Pancreas (tissue), 10 donors: ENCODE measurements at places on chromosomes 7 and 10. TPM values are rescaled to one million over a fixed set of nuclear protein-coding genes. Genes with fewer than 3 reads are reported as not detected.

DNA sequence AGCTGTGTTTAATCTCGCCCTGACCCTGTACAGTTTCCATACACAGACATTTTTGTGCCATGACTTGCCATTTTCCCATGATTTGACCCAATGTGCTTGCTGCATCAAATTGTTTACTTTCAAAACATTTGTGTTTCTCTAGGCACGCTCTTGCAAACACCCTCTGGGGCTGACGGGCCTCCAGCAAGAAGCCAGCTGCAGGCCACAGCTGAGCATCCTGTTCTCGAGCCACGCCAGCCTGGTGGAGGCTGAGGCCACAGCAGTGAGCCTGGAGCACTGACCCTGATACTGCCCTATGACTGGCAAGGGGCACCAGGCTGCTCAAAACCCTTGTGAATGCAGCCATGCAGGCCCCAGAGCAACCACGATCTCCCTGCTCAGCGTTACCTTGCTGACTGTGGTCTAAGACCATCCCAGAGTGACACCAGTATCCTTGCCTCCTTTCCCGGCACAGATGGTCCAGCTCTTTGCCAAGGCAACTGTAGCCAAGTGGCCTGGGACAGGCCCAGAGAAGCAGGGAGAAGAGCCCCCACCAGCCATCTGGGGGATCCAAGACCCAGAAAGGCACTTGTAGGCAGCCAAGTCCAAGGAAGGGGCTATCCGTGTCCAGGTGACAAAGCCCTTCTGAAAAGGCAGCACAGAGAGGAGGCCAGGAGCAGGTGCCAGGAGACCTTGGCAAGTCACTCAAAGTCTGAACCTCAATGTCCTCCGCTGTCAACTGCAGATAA, 78.5 kb downstream of the OAT start:
- no peak overlapping the region for H3K27ac ChIP-seq
- DNase-seq = no peak
- no peak overlapping the region for H3K4me3 ChIP-seq
- no peaks in the 10 kb centered on the region for H3K4me1 ChIP-seq
- no peaks in the 10 kb centered on the region for H3K27me3 ChIP-seq
- no peaks in the 10 kb centered on the region for H3K36me3 ChIP-seq

- no peak overlapping the region for H3K27ac ChIP-seq
- DNase-seq = no peak
- no peaks in the 10 kb centered on the region for H3K4me1 ChIP-seq
Measured at GRCh38 chr10:48901319-48901718, 38.3 kb downstream of the LRRC18 start.

GRCh38 chr10:93703066-93703465, 674 bp upstream of the FRA10AC1 start:
- peak overlapping the region; percentile 51 for H3K27ac ChIP-seq
- H3K4me1 ChIP-seq = no peaks in the 10 kb centered on the region
- H3K4me3 ChIP-seq = peak overlapping the region; percentile 67
- no peaks in the 10 kb centered on the region for H3K27me3 ChIP-seq
- H3K36me3 ChIP-seq = no peaks in the 10 kb centered on the region

DNA sequence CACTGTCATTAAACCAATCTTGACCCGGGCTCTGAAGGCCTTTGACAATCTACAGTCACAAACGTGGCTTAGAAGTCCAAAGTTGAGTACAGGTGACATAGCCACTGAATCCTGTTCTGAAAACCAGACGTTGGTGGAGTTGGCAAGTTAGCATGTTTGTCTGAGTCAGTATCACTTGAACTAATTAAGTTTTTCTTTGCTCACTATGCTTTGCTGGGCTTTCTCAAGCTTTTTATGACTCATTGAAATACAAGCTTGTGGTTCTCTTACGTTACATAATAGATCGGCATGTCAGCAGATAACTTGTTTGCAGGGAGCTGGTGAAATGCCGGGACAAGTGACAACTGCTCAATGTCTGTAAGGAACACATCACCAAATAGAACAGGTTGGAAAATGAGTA, 53.8 kb downstream of the ARL5B start:
- H3K4me1 ChIP-seq = no peaks in the 10 kb centered on the region

DNA sequence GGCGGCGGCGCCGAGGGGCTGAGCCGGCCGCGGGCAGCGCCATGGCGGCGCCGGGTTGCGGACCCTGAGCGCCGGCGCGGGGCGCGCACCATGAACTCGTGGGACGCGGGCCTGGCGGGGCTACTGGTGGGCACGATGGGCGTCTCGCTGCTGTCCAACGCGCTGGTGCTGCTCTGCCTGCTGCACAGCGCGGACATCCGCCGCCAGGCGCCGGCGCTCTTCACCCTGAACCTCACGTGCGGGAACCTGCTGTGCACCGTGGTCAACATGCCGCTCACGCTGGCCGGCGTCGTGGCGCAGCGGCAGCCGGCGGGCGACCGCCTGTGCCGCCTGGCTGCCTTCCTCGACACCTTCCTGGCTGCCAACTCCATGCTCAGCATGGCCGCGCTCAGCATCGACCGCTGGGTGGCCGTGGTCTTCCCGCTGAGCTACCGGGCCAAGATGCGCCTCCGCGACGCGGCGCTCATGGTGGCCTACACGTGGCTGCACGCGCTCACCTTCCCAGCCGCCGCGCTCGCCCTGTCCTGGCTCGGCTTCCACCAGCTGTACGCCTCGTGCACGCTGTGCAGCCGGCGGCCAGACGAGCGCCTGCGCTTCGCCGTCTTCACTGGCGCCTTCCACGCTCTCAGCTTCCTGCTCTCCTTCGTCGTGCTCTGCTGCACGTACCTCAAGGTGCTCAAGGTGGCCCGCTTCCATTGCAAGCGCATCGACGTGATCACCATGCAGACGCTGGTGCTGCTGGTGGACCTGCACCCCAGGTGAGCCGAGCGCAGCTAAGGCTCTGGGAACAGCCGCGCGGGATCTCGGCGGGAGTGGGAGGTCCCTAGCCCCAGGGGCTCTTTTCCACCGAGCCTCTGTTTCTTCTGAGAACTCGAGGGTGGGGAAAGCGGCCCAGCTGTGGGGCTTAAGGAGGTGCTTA, at the start of gene GPR26:
TSS of gene GPR26 (plus strand) at position 38 of the 919 bp plus-strand sequence. CDS start at position 91, 53 bp downstream.
- H3K27me3 ChIP-seq = no peaks in the 10 kb centered on the region
- no peaks in the 10 kb centered on the region for H3K4me1 ChIP-seq
- no peak for DNase-seq
- H3K36me3 ChIP-seq = no peaks in the 10 kb centered on the region
- H3K4me3 ChIP-seq = no peak within 1 kb of the TSS

The ECHS1 gene
- 34.1 TPM for total RNA-seq

- H3K36me3 ChIP-seq = no peaks in the 10 kb centered on the region
- H3K4me1 ChIP-seq = no peaks in the 10 kb centered on the region
- no peaks in the 10 kb centered on the region for H3K27me3 ChIP-seq
- no peak for DNase-seq
Measured at GRCh38 chr7:150631866-150632864, at the start of gene GIMAP6. Gene GIMAP6, minus strand, starts transcription at chr7:150632385. Its CDS starts 2,243 bp downstream, at chr7:150630142.

The PPP2R2D gene
- total RNA-seq = 25.5 TPM

GRCh38 chr10:36676756-36677430, 448.5 kb upstream of the ANKRD30A start:
- H3K36me3 ChIP-seq = no peaks in the 10 kb centered on the region
- H3K4me3 ChIP-seq = no peak overlapping the region
- no peaks in the 10 kb centered on the region for H3K4me1 ChIP-seq
- no peak overlapping the region for H3K27ac ChIP-seq

DNA sequence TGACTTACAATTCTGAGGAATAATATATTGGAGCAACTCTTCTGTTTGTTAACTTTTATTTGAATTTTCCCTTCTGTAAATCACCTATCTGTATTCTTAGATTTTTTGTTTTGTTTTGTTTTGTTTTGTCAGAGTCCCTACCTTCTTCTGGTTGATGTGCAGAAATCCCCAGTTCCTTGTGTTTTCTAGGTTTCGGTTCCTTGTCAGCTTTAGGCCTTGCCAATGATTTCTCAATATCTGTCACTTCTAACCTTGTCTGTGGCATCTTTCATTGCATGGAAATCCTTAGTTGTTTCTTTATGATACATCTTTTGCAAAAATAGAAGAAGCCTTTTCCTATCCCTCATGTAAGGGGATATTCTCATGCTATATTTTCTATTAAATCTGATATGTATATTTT, 21.7 kb upstream of the ST8SIA6 start:
- H3K27me3 ChIP-seq = no peaks in the 10 kb centered on the region

GRCh38 chr7:155815332-155816191, 3.3 kb upstream of the SHH start:
- peaks cover 3% of the 10 kb centered on the region for H3K27me3 ChIP-seq
- no peak overlapping the region for H3K27ac ChIP-seq
- no peaks in the 10 kb centered on the region for H3K36me3 ChIP-seq
- peak; percentile 91 for DNase-seq
- no peak overlapping the region for H3K4me3 ChIP-seq

GRCh38 chr7:75743455-75743859, 4.7 kb upstream of the HIP1 start:
- no peaks in the 10 kb centered on the region for H3K36me3 ChIP-seq
- no peaks in the 10 kb centered on the region for H3K4me1 ChIP-seq
- H3K4me3 ChIP-seq = no peak overlapping the region
- H3K27me3 ChIP-seq = no peaks in the 10 kb centered on the region

DNA sequence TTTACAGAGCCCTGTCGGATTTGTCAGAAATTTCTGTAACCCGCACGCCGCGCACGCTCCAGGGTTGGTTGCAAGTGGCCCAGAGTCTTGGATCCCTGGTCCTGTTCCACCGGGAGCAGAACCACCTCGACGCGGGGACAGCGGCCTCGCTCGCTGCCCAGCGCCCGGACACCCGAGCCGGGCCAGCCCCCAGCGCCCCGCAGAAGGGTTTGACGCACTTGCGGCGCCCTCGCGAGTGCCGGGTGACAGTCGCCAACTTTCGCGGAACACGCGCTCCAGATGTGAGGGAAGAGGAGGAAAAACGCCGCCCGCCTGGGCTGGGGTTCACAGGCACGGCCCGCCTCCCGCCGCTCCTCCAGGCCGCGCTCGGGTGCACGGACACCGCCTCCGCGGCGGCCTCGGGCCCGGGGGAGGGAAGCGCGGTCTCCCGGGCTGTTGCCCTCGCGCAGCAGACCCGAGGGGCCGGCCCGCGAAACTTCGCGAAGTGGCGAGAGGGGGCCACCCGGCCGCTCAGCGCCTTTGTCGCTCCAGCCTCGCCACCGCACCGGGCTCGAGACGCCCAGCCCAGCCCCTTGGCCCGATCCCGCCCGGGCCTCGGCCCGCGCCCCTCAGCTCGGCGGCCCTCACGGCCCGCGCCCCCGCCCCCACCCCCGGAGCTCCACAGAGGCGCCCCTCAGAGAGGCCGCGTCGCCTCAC, 514 bp downstream of the RNF216 start:
- peak overlapping the region; percentile 83 for H3K27ac ChIP-seq
- H3K4me1 ChIP-seq = no peaks in the 10 kb centered on the region
- peak; percentile 52 for DNase-seq
- no peaks in the 10 kb centered on the region for H3K36me3 ChIP-seq
- peak overlapping the region; percentile 73 for H3K4me3 ChIP-seq

DNA sequence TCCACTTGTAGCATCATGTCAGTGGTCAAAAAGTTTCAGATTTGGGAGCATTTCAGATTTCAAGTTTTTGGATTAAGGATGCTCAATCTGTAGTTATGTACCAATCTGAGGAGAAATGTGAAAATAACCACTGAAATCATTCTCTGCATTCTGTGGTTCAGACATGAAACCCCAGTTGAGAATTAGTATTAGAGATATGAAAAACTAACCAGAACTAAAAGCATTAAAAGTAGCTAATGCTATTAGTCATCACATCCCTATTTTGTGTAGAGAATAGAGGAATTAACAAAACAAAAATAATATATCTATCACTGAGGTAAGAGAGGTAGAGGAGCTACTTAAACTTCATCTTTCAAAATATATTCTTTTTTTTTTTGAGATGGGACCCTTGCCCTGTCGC, 28.0 kb downstream of the MICU1 start:
- H3K4me1 ChIP-seq = no peaks in the 10 kb centered on the region
- no peak overlapping the region for H3K27ac ChIP-seq
- DNase-seq = no peak
- H3K4me3 ChIP-seq = no peak overlapping the region
- H3K27me3 ChIP-seq = no peaks in the 10 kb centered on the region

The OR2A5 gene
- total RNA-seq = not detected

DNA sequence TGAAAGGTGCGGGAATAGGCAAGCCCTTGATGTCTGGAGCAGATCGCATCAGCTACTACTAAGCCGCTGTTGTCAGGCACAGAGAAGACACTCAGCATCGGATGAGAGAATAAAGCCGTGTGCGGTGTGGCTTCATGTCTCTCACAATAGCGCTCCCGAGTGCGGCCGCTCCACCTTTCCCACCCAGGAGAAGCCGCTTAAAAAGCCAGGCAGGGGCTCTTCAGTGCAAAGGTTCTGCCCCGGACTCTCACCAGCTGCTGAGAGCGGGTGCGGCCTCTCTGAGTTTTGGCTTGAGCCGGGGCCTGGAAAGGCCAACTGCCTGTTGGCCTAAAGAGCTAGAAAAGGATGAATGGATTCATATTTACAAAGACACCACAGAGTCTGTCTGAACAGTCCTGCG, 600.6 kb downstream of the DNAJB6 start:
- no peak for DNase-seq
- no peak overlapping the region for H3K4me3 ChIP-seq
- no peaks in the 10 kb centered on the region for H3K27me3 ChIP-seq
- no peaks in the 10 kb centered on the region for H3K36me3 ChIP-seq

DNA sequence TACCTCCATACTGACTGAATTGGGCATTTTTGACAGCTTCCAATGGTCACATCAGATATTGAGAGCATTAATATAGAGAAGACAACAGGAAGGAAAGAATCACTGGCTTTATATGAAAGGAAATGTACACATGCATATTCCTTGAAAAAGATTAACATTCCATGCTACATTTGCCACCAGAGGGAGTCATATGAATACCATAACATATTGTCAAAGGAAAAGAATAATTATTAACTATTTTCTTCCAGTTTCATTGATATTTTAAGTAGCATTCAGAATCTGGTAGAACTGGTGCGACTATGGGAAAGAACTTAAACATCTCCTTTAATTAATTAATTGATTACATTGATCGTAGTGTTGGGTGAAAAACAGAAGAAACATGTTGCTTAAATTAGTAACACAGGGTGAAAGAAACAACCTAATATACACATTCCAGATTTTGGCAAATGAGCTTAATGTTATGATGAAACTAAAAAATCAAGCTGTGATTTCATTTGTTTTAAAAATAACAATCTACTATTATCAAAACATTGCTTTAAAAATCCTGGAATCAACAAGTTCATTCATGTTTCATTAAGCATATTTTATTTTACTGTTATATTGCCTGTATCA, 71.5 kb downstream of the GPR85 start:
- no peaks in the 10 kb centered on the region for H3K36me3 ChIP-seq
- DNase-seq = no peak
- H3K4me3 ChIP-seq = no peak overlapping the region
- no peak overlapping the region for H3K27ac ChIP-seq
- H3K4me1 ChIP-seq = no peaks in the 10 kb centered on the region

The GRM3 gene
- total RNA-seq = not detected

DNA sequence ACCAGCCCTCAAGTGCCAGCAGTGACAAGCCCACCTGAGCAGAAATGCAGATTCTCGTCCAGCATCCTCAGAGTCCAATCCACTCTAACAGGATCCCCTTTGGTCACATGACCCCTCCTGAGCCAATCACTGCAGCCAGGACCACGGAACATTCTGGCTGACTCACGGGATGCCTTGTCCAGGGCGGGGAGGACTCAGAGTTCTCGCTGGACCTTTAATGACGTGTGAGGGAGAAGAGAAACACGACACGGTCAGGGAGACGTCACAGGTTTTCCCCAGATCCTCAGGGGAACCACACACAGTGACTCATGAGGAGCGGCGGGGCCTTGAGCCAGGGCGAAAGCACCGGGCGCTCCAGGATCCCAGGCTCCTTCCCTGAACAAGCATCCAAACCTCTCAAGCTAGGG, 155.7 kb downstream of the PTPRN2 start:
- no peaks in the 10 kb centered on the region for H3K36me3 ChIP-seq
- H3K4me3 ChIP-seq = no peak overlapping the region
- H3K27ac ChIP-seq = no peak overlapping the region
- peak; percentile 48 for DNase-seq
- H3K27me3 ChIP-seq = no peaks in the 10 kb centered on the region

The MYH16 gene
- 0.09 TPM for total RNA-seq

The TAS2R40 gene
- total RNA-seq = not detected

The SLC26A5 gene
- 0.20 TPM for total RNA-seq
